Airway epithelial cell (primary cell): ENCODE measurements at places on chromosomes 5 and 9. TPM values are rescaled to one million over a fixed set of nuclear protein-coding genes. Genes with fewer than 3 reads are reported as not detected.

Gene RFESD
- total RNA-seq, result 0.98 and 2.2 TPM in 2 replicates

Gene ZNG1C
- total RNA-seq, result 16.0 and 24.2 TPM in 2 replicates

Gene FCN2
- total RNA-seq, result not detected in 2 replicates

Gene PCDHGC3
- 21.0 and 27.2 TPM in 2 replicates for total RNA-seq

Gene NEK6
- 26.0 and 40.8 TPM in 2 replicates for total RNA-seq

Gene NDUFS4
- total RNA-seq, result 120 and 124 TPM in 2 replicates

Gene SH3GL2
- total RNA-seq, result 0.07 TPM in 1 of 2 replicates, not detected in the other

Gene PLPP7
- not detected in 2 replicates for total RNA-seq

Gene PCDHB8
- 0.07 TPM in 1 of 2 replicates, not detected in the other for total RNA-seq

Gene ORM2
- not detected in 2 replicates for total RNA-seq

Gene SLC28A3
- 1.0 and 1.6 TPM in 2 replicates for total RNA-seq

Gene CYLC2
- not detected in 2 replicates for total RNA-seq

Gene TGFBI
- 499 and 586 TPM in 2 replicates for total RNA-seq

Gene MARVELD2
- total RNA-seq, result 26.1 and 33.3 TPM in 2 replicates

Gene BTNL3
- not detected in 2 replicates for total RNA-seq

Gene SHOC1
- total RNA-seq, result 0.07 and 0.19 TPM in 2 replicates

Gene REEP5
- total RNA-seq, result 55.0 and 63.3 TPM in 2 replicates

Gene NDFIP1
- 35.7 and 71.0 TPM in 2 replicates for total RNA-seq

Gene RLN2
- total RNA-seq, result 0.56 and 1.3 TPM in 2 replicates

Gene FBXW2
- 24.3 and 34.0 TPM in 2 replicates for total RNA-seq

Gene CHSY3
- total RNA-seq, result 0.56 and 0.65 TPM in 2 replicates

Gene GPR151
- total RNA-seq, result not detected in 2 replicates

Gene SLCO6A1
- total RNA-seq, result 0.14 TPM in 1 of 2 replicates, not detected in the other
